ENCODE measurements at places on chromosomes 16 and 17. TPM values are rescaled to one million over a fixed set of nuclear protein-coding genes. Genes with fewer than 3 reads are reported as not detected.

GRCh38 chr16:82732461-82732860 is 105.7 kb downstream of the CDH13 start:
- no peak overlapping the region for H3K4me3 ChIP-seq
- no peaks in the 10 kb centered on the region for H3K4me1 ChIP-seq
- H3K27ac ChIP-seq = no peak overlapping the region
- no peak for DNase-seq

DNA sequence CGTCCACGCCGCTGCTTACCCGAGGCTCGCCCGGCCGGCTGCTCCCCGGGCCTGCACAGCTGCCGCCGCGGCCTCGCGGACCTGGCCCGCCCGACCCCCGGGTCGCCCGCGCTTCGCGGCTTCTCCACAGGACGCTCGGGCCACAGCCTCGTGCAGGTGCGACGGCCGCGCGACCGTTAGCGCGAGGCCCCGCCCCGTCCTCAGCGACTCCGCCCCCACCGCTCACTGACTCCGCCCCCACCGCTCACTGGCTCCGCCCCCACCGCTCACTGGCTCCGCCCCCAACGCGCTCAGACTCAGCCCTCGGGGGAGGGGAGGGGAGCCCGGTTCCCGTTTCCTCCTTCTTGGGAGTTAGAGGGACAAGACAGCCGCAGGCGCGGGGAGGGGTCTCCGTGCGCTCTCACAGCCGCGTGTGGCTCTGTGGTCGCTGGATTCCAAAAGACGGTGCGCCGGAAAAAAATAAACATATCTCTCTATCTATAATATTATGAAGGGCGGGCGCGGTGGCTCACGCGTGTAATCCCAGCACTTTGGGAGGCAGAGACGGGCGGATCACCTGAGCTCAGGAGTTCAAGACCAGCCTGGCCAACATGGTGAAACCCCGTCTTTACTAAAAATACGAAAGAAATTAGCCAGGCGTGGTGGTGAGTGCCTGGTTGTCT is at the start of gene MEIOB:
Gene MEIOB (minus strand): TSS at position 191 of the 662 bp plus-strand sequence. CDS start 3,989 bp downstream, outside the sequence.
- H3K4me3 ChIP-seq = no peak within 1 kb of the TSS
- no peaks in the 10 kb centered on the region for H3K36me3 ChIP-seq
- peaks cover 1% of the 10 kb centered on the region for H3K27me3 ChIP-seq
- DNase-seq = peak; percentile 60

- H3K4me3 ChIP-seq = no peak overlapping the region
- no peaks in the 10 kb centered on the region for H3K4me1 ChIP-seq
- no peak for DNase-seq
- H3K27ac ChIP-seq = no peak overlapping the region
- no peaks in the 10 kb centered on the region for H3K36me3 ChIP-seq
Observed at GRCh38 chr16:51562891-51563290, 411.8 kb upstream of the SALL1 start.

Gene KRT25
- not detected for total RNA-seq

GRCh38 chr17:64599827-64600226 is 62.3 kb downstream of the SMURF2 start:
- peaks cover 35% of the 10 kb centered on the region for H3K4me1 ChIP-seq
- peaks cover 10% of the 10 kb centered on the region for H3K36me3 ChIP-seq
- peaks cover 8% of the 10 kb centered on the region for H3K27me3 ChIP-seq
- H3K4me3 ChIP-seq = no peak overlapping the region
- DNase-seq = no peak

Gene IL21R
- total RNA-seq = not detected

- peaks cover 15% of the 10 kb centered on the region for H3K4me1 ChIP-seq
- no peak overlapping the region for H3K4me3 ChIP-seq
- H3K27me3 ChIP-seq = no peaks in the 10 kb centered on the region
- no peak for DNase-seq
- H3K27ac ChIP-seq = no peak overlapping the region
- H3K36me3 ChIP-seq = no peaks in the 10 kb centered on the region
Observed at GRCh38 chr17:72930031-72930430, 162.5 kb downstream of the SLC39A11 start.

Gene TMEM235
- 21.1 TPM for total RNA-seq

Gene SLC25A11
- total RNA-seq = 47.5 TPM

DNA sequence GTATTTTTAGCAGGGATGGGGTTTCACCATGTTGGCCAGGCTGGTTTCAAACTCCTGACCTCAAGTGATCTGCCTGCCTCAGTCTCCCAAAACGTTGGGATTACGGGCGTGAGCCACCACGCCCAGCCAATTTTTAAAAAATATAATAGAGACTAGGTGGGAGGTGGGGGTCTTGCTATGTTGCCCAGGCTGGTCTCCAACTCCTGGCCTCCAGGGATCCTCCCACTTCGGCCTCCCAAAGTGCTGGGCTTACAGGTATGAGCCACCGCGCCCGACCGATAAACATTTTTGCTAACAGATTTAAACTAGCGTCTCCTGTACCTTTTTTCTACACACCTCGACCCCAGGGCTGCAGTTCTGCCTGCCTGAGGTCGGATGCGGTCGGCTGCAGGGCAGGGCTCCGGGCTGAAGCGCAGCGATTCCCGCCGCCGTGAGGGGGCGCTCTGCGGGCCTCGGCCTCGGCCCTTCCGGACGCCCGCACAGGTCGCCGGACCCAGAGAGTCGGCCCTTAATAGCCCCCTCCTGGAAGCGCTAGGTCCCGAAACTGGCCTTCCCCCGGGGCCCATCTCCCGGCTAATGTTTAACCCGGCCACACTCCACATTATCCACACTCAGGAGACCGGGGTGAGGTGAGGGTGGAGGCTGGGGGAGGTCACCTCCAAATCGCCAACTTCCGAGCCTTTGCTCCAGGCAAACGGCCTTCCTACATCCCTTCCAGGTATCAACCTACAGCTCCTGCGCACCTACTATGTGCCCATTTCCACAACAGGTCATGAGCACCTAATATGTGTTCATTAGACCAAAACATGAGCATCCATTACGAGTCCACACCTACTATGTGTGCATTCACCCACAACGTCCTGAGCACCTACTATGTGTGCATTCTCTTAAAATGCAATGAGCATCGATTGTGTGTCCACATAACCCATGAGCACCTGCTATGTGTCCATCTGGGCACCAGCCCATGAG is 2.0 kb upstream of the GLIS2 start:
- DNase-seq = peak; percentile 86
- peaks cover 13% of the 10 kb centered on the region for H3K27me3 ChIP-seq
- no peak overlapping the region for H3K27ac ChIP-seq
- peak overlapping the region; percentile 83 for H3K4me3 ChIP-seq
- H3K4me1 ChIP-seq = peaks cover 6% of the 10 kb centered on the region
- H3K36me3 ChIP-seq = no peaks in the 10 kb centered on the region

Gene ATP2C2
- total RNA-seq = 2.7 TPM

GRCh38 chr16:66588981-66589713 is 9.9 kb downstream of the CMTM2 start:
- peak; percentile 36 for DNase-seq
- peaks cover 12% of the 10 kb centered on the region for H3K27me3 ChIP-seq
- peaks cover 36% of the 10 kb centered on the region for H3K4me1 ChIP-seq
- no peak overlapping the region for H3K27ac ChIP-seq
- no peak overlapping the region for H3K4me3 ChIP-seq

Gene PPP1R27
- not detected for total RNA-seq

DNA sequence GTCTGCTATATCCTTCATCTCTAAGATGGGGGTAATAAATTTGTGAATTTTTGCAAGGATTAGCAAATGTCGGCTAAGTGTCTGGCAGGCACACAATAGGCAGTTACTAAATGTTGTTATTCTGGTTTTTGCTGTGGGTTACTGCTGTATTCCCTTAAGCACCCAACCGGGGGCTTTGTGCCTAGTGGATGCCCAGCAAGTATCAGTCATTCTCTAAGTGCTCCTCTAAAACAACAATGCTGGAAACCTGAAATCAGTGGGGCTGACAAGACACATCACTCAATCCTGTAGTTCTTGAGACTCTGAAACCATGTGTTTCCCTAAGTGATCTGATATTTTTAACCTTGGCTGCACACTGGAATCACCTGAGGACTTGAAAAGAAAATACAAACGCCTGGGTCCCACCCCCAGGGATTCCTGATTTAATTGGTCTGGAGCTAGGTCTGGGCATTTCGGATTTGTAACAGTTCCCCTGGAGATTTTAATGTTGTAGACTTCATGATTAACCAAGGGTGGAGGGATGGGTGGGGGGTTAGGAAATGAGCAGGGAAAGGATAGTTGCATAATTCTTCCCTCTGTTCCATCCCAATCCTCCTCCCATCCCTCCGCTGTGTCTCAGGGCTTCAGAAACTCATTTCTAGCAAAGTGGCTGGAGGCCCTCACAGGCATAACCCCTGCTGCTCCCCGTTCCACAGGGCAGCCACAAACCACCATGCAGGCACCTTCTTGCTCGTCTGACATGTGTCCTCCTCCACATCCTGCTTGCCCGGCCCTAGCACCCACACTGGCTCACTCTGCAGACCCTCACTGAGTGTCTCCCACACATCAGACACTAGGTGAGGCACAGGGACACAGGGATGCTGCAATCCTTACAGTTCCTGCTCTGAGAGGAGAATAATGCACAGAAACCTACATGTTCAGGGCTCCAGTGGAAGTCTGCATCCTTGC is 61.7 kb upstream of the LYRM9 start:
- DNase-seq = no peak
- no peak overlapping the region for H3K4me3 ChIP-seq
- H3K4me1 ChIP-seq = peaks cover 6% of the 10 kb centered on the region
- no peaks in the 10 kb centered on the region for H3K36me3 ChIP-seq
- peaks cover 2% of the 10 kb centered on the region for H3K27me3 ChIP-seq
- no peak overlapping the region for H3K27ac ChIP-seq

GRCh38 chr17:33209671-33210070 is 83.4 kb downstream of the ASIC2 start:
- no peaks in the 10 kb centered on the region for H3K27me3 ChIP-seq
- no peak overlapping the region for H3K27ac ChIP-seq
- H3K36me3 ChIP-seq = no peaks in the 10 kb centered on the region
- H3K4me1 ChIP-seq = no peaks in the 10 kb centered on the region
